ENCODE measurements at places on chromosomes 7 and 10.

- DNase-seq: no peak
Observed at GRCh38 chr7:89334797-89335196, 539.3 kb upstream of the TEX47 start.

- DNase-seq: no peak
Observed at GRCh38 chr10:80041162-80041561, 37.3 kb upstream of the TMEM254 start.

GRCh38 chr10:5043716-5044115, 40.1 kb upstream of the AKR1C2 start:
- no peak for DNase-seq

DNA sequence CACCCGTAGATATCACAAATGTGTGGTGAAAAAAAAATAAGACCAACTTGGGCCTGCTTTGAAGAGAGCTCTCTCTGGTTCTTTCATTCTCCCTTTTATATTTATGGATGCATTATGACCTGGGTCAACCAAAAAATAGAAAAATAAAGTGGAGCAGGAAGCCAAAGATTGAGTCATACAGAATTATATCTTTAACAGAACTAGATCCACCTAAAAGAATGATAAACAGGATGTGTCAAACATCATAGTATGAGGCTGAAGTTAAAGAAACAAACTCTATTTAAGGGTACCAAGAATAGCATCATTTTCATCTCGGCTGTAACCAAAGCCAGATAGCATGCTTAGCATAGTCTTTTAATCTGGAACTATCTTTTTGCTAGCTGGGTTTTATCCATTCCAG, 28.8 kb upstream of the NMT2 start:
- no peak for DNase-seq

DNA sequence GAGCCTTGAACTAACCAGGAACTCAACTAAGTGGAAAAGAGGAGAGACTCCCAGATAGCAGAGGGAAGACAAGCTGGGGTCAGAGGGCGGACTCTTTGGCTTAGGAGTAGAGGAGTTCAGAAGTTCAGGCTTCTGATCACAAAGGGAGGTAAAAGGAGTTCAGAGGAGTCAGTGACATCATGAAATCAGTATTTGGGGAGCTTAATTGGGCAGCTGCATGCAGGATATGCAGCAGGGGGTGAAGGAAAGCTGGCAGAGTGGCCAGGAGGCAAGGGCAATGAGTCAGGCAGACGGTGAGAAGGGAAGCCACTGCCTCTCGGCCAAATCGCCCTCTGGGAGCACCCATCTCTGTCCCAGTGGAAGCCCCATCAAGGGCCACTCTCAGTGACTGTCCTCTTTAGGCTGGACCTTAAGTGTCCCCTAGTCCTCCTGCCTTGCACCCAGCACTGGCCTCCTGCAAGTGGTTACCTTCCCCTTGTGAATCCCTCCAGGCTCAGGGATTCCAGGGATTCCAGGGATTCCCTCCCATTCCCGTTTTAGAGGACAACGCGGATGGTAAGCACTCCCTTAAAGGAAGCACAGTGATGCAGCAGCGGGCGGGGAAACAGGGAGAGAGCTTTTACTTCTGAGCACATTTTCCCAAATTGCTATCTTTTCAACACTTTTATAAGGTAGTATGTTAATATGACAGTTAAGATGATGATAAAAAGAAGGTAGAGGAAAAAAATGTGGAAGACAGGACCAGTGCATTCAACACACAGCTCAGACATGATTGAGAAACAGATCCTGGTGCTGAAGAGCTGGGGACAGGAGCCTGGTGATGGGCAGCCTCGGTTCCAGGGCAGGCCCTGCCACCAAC, 72.6 kb downstream of the KCNMA1 start:
- DNase-seq: no peak

GRCh38 chr7:24786306-24786705, 29.0 kb upstream of the GSDME start:
- no peak for DNase-seq

GRCh38 chr7:124908259-124908658, 21.4 kb downstream of the POT1 start:
- no peak for DNase-seq

GRCh38 chr10:119022846-119023552, 6.5 kb upstream of the NANOS1 start:
- no peak for DNase-seq

Measured in stimulated activated naive CD8-positive, alpha-beta T cell treated with anti-CD3 and anti-CD28 coated beads, Interleukin-15, Interleukin-2, amounts not matched to agents 100 U/mL and 50 U/mL, for 24 hours (primary cell).